ENCODE measurements at places on chromosomes 13 and 19.
A peak's percentile ranks its signal among the peaks of the same experiment; 100 is the strongest.

- DNase-seq, result peak; percentile 5
Measured at GRCh38 chr19:53424968-53425597, 6.7 kb upstream of the ZNF761 start.

DNA sequence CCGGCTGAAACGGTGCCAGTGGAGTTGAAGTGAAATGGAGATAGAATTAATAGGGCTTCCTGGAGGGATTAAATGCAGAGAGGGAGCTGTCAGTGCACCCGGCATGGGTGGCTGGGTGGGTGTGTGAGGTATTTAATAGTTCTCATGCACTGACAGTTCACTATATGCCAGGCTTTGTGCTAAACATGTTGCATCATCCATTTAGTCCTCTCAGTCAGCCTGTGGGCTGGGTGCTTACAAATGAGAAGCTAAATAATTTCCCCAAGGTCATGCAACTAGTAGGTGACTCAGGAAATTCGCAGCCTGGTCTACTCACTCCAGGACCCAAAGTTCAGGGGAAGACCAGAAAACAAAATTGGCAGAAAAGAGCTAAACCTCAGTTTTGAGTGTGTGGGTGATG lies 63.5 kb upstream of the SPATA13 start:
- DNase-seq, result no peak

- DNase-seq, result no peak
Measured at GRCh38 chr13:68851026-68851425, 1256.6 kb upstream of the ATXN8OS start.

- DNase-seq, result no peak
Measured at GRCh38 chr19:17243830-17244617, 1.7 kb downstream of the NR2F6 start.

DNA sequence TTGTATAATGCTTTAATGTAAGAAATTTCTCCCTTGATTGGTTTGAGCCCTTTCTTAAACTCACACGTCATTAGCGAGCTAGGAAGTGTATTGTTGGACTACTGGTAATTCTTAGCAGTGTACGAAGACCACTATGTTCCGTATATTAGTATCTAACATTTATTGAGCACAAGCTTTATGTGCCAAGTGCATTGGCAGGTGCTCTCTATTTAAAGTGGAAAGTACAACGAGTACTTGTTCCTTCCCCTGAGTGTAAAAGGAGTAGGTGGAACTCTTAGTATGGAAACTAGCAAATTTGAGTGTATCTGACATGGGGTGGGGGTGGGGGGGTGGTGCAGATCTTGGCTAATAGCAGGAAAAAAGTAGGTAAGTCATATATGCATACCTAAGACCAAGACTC lies 594.7 kb downstream of the FGF9 start:
- DNase-seq, result no peak

DNA sequence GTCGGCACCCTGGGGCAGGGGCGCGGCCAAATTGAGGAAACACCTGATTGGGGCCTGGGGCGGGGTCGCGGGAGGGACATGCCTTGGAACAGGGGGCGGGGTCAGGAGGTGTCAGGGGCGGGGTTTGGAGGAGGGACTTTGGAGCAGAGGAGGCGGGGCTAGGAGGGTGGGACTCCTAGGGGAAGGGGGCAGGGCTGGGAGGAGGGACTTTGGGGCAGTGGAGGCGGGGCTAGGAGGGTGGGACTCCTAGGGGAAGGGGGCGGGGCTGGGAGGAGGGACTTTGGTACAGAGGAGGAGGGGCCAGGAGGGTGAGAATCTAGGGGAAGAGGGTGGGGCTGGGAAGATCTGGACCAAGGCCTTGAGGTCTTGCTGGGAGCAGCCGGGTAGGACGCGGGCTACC lies 21.9 kb downstream of the GRIN2D start:
- DNase-seq, result no peak

Data from SHP77 treated with DMSO at 0.1 percent for 48 hours (cell line).